ENCODE measurements at places on chromosomes 5 and 9.
A peak's percentile ranks its signal among the peaks of the same experiment; 100 is the strongest.

DNA sequence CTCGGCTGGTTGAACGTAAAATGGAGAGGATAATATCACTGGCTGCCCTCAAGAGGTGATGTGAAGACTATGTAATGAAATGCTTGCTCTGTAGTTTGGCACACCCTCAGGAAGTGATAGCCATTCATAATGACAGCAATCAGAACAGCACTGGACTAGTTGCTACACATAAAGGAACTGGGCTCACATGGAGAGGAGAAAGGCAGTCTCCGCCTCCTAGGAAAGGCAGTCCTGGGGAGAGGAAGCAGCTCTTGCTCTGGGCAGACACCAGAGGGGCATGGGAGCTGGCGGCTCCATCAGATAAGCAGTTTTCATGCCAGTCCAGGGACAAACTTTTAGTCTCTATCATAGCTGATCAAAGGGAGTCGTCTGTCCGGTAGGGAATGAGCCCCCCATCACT, 46.9 kb downstream of the ARHGEF37 start:
- no peak for DNase-seq

DNA sequence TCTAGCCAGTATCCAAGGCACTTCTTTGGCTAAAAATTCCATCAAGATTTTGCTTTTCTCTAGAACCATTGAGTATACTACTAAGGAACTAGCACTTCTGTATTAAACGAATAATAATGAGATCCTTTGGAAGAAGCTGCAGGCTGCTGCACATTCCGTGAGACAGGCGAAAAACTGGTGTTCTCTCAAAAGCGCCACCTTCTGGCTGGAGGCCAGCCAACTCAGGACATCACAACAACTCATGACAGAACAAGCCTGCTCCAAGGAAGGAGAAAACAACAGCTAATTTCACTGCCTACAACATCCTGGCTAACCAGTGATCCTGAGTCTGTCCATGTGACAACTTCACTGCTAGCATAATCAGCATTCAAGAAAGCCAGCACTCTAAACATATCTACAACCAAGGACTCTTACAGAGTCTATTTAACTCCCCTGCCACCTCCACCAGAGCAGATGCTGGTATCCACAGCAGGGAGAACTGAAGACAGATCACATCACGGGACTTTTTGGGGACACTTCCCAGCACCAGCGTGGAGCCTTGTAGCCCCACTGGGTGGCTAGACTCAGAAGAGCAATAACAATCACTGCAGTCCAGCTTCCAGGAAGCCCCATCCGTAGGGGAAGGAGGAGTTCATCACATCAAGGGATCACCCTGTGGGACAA, 150.5 kb downstream of the YTHDC2 start:
- DNase-seq: no peak

- DNase-seq: no peak
Observed at GRCh38 chr5:60540856-60541805, 158.8 kb downstream of the DEPDC1B start.

DNA sequence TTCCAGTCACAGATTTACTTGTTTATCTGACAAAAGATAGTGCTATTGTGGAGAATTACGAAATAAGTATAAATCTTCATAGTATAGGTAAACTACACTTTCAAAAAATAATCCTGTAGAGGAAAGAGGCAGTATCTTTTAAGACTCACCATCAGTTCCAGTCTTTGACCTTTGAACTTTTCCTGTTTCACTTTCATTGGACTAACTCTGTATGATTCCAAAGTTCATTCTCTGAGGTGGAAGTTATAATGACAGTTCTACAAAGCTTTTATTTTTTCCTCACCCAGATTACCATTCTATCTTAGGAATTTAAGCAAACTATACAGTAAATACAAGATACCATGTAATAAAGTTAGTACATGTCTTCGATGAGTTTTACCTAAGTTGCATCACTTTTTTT, 901.3 kb upstream of the SEMA6A start:
- no peak for DNase-seq

DNA sequence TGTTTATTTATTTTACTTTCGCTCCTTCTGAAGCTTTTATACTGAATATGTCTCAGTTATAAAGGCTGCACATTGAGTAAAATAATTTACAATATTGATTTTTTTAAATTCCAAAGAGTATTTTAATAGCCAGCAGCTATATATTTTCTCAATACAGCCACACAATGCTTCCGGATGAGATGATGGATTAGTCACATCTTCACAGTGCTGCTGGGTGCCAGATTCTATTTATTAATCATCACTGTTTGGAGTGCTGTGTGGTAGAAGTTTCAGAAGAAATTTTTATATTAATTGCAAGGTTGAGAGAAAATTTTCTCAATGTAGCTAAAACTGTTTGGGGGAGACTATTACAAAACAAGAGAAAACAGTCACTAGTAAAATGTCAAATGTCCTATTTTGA, 989.8 kb downstream of the TLE4 start:
- no peak for DNase-seq

DNA sequence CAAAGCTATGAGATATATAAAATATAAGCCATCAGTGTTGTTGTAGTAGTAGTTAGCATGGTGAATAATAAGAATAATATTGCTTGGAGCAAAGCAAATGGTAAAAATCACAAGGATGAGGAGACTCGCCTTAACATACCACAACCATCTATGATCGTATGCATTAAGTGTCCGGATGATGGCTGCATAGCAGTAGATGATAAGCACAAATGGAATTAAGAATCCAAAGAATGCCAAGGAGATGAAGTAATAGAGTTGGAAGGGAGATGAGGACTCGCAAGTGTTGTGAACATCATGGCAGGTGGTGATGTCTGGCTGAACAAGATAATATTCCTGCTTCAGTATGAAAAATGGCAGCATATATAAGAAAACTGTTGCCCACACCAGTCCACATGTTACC, 5.5 kb downstream of the F2RL2 start:
- DNase-seq: no peak

DNA sequence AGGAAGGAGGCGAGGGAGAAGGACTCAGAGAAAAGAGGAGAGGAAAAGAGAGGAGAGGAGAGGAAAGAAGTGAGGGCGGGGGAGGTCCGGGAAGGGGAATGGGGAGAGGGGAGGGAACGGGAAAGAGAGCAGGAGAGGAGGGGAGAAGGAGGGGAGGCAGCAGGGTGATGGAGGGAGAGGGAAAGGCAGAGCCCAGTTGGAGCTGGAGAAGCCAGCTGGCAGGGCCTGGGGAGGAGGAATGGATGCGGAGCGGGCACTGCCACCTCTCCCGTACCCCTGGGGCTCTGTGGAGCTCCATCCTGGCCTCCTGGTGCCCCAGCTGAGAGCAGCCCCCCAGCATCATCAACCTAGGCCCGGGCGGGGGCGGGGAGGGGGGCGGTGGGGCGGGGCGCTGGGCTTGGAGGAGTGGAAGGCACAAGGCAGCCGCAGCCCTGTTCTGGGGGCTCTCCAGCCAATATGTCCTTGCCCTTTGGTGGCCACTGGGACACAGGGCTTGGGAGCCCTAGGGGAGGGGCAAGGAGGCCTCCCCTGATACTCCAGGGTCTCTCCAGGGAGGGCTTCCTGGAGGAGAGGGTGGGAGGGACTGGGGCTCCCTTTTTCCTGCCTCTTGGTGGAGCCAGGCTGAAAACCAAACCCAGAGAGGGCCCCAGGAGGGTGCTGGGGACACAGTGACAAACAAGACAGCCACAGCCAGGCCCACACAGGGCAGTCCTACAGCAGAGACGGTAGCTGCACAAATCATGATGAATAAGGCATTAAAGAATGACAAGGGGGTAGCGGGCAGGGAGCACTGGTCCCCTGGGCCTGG, 123.7 kb downstream of the C9orf50 start:
- no peak for DNase-seq

DNA sequence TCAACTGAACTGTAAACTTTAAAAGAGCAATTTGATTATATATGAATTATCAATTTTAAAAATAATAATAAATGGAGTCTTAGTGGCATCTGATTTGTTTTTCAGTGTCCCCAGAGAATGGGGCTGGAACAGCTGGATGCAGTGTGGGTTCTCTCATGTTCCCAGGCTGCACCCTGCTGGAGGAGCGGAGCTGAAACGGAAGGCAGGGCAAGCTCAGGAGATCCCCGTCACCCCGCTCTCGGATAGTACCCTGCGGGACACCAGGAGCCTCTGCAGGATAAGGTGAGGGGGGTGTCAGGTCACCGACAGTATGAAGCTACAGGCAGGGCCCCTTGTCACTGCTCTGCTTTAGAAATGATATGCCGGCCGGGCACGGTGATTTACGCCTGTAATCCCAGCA, 57.3 kb downstream of the S1PR3 start:
- no peak for DNase-seq

DNA sequence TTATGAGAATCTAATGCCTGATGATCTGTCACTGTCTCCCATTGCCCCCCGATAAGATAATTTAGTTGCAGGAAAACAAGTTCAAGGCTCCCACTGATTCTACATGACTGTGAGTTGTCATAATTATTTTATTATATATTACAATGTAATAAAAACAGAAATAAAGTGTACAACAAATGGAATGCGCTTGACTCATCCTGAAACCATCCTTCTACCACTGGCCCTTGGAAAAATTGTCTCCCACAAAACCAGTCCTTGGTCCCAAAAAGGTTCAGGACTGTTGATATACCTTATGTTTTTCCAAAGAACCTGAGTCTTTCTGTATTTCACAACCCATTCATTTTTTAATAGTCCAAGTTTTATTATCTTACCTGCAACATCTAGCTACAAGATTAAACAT, 403.5 kb downstream of the TAF11L14 start:
- DNase-seq: no peak

- DNase-seq: no peak
Observed at GRCh38 chr5:39146831-39147540, 72.4 kb downstream of the FYB1 start.

- DNase-seq: no peak
Observed at GRCh38 chr5:131745703-131746102, 51.1 kb downstream of the FNIP1 start.

DNA sequence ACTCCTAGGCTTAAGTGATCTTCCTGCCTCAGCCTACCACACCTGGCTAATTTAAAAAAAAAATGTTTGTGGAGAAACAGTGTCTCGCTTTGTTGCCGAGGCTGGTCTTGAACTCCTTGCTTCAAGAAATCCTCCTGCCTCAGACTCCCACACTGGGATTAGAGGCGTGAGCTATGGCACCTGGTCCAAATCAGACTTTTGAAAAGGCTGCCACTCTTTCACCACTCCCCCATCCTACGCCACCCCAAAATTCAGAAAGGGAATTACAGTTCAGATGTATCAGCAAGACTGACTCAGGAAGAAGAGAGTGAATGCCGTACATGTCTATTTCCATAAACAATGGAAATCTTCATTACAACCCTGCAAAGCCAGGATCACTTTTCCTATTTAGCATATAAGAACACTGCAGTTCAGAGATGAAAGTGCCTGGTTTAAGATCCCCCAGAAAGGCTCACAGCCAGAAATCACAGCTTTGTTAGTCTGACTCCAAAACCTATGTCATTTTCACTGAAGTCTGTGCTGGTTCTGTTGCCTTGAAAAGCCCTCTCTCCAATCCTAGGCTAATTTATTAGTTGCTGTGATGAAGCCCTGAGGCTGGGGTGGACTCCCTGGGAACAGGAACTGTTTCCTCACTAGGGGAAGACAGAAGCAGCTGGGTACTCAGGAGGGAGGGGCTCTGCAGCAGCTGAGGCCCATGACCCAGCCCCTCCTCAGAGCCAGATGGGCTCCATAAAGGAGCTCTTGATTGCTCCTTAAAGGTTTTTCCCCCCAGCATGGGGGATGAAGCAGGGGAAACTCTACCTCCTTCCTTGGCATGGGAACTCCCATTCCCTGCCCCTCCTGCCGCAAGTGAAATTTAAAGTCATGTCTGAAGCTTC, 3.1 kb downstream of the FBLL1 start:
- DNase-seq: no peak

DNA sequence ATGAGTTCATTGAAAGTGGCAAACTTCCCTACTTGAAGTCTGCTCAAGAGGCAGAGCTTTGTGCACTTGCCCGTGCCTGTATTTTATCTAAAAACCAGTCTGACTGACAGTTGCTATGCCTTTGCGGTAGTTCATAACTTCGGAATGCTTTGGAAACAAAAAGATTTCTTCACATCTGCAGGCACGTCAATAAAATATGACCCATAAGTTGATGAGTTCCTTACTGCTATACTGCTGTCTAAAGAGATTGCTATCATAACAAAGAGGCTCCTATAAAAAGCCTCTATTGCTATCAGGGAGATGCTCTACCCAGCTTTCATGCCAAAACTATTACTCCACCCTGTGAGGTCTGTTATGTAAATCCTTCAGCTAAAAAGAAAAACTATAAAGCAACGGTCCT, 25.4 kb upstream of the RNF20 start:
- DNase-seq: no peak

DNA sequence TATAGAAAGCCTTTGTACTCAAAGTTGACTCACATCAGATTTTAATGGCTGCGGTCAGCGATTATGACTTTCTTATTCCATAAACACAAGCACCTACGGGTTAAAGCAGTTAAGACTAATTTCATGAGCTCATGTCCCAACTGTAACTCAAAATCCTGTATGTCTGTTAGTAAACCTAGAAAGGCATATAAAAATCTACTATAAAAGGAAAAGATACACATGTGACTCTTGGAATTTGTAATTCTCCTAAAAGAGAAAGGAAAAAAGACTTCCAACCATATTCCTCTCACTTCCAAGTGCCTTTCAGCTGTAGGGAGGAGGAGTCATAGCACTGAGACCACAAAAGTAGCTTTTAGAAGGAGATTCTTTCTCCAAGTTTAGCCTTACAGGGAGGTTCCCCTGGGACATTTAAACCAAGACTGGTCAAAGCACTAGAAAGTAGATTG, 129.1 kb downstream of the EBF1 start:
- DNase-seq: no peak

GRCh38 chr5:96582343-96582742, 79.8 kb upstream of the CAST start:
- no peak for DNase-seq

- DNase-seq: no peak
Observed at GRCh38 chr9:6034954-6035353, 19.5 kb upstream of the RANBP6 start.

GRCh38 chr5:111337133-111337532, 112.9 kb downstream of the CAMK4 start:
- DNase-seq: no peak

- DNase-seq: no peak
Observed at GRCh38 chr5:80623999-80624398, 30.5 kb upstream of the MSH3 start.

GRCh38 chr5:96140496-96140895, 178.8 kb upstream of the ELL2 start:
- no peak for DNase-seq

GRCh38 chr5:154467655-154468354, 10.2 kb downstream of the HAND1 start:
- DNase-seq: peak; percentile 57

- no peak for DNase-seq
Observed at GRCh38 chr5:139388198-139388821, 1.4 kb downstream of the MZB1 start.

- DNase-seq: no peak
Observed at GRCh38 chr9:27622693-27623340, 49.5 kb upstream of the C9orf72 start.

DNA sequence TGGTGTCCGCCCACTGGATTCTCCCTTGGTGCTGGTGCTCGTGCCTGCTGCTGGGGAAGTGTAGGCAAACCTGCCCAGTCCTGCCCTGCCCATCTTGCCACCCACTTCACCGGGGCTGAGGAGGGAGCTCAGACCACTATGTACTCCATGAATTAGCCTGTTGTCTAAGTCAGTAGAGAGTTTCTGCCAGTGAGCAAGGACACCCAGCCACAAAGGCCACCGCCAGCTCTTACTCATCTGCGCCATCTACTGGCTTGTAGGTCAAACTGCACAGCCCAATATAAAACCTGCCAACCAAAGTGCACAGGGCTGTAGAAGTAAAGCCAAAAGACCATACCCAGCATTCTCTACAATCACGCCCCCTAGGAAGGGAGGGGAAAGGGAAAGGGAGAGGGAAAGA, 102.3 kb downstream of the GLIS3 start:
- DNase-seq: no peak
